ENCODE measurements at places on chromosomes 13 and 19. TPM values are rescaled to one million over a fixed set of nuclear protein-coding genes. Genes with fewer than 3 reads are reported as not detected.

DNA sequence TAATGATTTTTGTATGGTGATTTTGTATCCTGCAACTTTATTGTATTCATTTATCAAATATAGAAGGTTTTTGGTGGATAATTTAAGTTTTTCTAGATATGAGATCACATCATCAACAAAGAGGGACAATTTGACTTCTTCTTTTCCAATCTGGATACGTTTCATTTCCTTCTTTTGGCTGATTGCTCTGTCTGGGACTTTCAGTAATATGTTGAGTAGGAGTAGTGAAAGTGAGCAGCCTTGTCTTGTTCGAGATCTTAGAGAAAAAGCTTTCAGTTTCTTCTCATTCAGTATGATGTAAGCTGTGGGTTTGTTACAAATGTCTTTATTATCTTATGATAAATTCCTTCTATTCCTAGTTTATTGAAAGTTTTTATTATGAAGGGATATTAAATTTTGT, 352.0 kb upstream of the DACH1 start:
- DNase-seq = no peak

Gene CRX
- total RNA-seq = not detected

GRCh38 chr19:37505958-37506386, 767 bp upstream of the ZNF793 start:
- no peak for DNase-seq

Gene ZNF497
- 1.5 TPM for total RNA-seq

DNA sequence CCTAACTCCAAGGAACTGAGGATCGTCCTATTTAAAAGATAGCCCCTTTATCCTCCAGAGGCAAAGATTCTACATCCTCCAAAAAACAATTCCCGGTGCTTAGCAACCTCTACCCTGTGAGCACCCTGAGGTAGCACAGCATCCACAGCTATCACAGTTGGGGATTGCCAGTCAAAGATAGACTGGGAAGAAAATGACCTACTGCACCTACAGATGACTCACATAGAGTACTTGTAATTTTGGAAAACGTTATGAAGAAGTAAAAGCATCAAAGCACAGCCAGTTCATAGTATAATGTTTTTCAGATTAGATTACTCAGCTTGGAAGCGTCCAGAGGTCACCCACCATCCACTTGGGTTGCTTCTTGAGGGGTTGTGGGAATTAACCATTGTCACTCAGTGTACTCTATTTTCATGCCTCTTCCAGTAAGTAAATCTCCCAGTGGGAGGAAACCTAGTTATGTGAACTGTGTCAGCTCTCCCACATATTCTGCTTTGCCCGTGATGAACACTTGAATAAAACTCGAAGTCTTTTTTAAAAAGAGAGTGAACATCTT, 8.9 kb upstream of the FAM124A start:
- DNase-seq = no peak

Gene SPPL2B
- 14.7 TPM for total RNA-seq

Gene C19orf67
- total RNA-seq = not detected

- DNase-seq = no peak
Observed at GRCh38 chr13:46761866-46762265, 35.1 kb downstream of the ESD start.

DNA sequence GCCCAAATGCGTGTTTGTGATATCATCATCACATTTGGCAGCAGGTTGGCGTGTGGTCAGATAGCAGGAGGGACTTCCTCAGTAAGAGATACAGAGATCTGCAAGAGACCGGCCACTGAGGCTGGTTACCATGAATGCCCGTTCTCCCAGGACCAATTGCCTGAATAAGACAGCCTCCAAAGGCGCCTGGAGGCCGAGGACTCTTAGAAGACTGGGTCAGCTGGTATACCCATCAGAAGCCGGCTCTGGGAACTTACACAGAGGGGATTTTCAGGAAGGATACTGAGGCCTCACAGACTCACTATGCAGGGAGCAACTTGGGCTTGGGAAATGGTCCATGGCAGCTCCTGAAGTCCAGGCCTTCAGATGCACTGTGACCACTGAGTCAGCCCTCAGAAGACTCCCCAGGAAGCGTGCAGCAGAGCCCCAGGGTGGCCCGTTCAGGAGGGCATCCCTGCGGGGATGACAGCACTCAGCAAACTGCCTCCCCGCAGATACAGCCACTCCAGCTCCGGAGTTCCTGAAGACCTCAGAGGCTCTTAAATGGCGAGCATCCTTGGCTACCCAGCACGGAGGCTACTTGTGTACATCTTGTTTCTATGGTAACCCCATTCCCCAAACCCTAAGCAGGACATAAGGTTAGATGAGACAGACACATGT, 26.4 kb upstream of the VSTM2B start:
- no peak for DNase-seq

- DNase-seq = no peak
Observed at GRCh38 chr13:59533561-59534555, 629.9 kb downstream of the DIAPH3 start.

DNA sequence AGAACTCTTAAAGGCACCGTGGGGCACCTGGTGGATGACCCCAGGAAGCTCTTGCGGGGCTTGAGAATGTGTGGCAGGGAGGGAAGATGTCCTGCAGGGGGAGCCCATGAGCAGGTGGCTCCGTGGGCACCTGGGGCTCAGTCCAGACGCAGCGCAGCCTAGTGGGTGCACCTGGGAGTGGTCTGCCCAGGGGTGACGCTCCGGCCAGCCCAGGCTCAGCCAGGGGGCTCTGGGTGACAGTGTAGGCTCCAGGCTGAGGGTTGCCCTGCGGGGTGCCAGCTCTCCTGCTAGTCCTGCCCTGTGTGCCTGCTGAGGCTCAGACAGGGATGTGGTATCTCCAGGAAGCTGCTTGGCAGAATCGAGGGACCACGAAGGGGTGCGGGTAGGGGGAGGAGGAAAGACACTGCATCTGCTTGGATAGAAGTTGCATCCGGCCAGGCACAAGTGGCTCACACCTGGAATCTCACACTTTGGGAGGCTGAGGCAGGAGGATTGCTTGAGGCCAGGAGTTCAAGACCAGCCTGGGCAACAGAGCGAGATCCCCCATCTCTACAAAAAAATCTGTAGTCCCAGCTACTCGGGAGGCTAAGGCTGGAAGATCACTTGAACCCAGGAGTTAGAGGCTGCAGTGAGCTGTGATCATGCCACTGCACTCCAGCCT, 15.0 kb upstream of the PGLS start:
- no peak for DNase-seq

- DNase-seq = no peak
Observed at GRCh38 chr13:42075517-42075916, 27.1 kb downstream of the DGKH start.

DNA sequence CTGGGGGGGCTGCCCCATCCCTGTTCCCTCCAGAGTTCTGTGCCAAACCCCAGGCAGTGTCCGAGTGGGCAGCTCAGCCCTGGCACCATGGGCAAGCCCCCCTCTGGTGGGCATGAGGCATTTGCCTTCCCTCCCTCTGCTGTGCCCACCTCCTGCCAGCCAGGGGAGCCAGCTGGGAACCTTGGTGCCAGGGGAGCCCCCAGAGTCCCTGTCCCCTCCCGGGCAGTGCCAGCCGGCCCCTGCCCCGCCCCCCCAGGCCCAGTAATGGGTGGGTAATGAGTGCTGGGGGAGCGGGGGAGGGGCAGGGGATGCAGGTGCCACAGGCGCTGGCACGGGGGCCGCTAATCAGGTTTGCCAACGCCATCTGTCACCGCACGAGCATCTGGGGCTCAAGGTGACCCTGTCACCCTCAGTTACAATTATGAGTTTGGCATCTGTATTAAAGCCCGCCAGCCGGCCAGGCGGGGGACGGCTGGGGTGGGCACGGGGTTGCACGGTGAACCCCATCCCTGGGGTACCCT, 5.9 kb downstream of the DAND5 start:
- DNase-seq = no peak

Gene PRR19
- 0.76 TPM for total RNA-seq
